ENCODE measurements at places on chromosomes 3 and 15.

DNA sequence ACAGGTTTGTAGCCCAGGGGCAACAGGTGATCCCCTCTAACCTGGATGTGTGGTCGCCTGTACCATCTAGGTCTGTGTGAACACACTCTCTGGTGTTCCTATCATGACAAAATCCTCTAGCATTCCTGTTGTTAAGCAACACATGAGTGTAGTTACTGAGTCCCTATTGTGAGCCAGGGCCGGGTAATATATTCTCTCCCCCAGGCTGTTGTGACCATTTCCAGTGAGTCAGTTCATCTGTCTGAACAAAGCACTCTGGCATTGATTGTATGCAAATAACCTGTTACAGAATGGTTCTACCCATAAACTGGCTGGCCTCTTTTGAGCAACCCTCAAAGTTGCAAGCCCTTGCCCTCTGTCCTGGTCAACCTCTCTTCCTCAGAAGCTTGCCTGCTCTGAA is 2.6 kb upstream of the FLNB start:
- no peak for DNase-seq

DNA sequence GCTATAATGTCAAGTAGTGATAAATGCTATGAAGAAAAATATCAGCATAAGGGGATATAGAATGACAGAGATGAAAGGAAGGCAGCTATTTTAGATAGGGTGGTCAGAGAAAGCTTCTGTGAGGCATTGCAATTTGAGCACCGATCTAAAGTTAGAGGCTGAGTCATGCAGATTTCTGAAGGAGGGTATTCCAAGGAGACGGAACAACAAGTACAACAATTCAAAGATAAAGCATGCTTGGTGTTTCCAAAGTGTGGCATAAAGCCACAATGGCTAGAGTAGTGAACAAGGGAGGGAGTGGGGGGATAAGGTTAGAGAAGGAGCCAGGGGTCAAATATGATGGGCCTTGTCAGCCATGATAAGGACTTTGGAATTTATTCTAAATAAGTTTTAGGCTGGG is 71.9 kb downstream of the PFN2 start:
- no peak for DNase-seq

- no peak for DNase-seq
Observed at GRCh38 chr3:112653209-112653871, 12.4 kb upstream of the CCDC80 start.

GRCh38 chr15:74027688-74028087 is 33.2 kb downstream of the PML start:
- no peak for DNase-seq

DNA sequence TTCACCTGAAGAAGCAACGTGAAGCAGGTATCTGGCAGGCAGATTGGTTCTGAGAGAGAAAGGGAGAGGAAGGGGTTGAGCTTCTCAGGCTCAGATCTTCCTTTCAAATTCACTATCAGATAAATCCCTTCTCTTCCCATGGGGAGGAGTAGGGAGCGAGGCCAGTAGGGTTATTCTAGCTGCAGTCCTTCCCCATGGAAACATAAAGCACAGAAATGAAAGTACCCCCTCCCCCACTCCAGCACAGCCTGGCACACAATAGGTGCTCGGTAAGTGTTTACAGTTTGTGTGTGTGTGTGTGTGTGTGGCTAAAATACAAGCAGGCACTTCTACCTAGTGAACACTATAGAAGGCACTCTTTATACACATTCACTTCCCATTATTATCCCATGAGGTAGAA is 20.8 kb upstream of the VPS8 start:
- no peak for DNase-seq

GRCh38 chr15:47711655-47712054 is 5.7 kb upstream of the SEMA6D start:
- no peak for DNase-seq

DNA sequence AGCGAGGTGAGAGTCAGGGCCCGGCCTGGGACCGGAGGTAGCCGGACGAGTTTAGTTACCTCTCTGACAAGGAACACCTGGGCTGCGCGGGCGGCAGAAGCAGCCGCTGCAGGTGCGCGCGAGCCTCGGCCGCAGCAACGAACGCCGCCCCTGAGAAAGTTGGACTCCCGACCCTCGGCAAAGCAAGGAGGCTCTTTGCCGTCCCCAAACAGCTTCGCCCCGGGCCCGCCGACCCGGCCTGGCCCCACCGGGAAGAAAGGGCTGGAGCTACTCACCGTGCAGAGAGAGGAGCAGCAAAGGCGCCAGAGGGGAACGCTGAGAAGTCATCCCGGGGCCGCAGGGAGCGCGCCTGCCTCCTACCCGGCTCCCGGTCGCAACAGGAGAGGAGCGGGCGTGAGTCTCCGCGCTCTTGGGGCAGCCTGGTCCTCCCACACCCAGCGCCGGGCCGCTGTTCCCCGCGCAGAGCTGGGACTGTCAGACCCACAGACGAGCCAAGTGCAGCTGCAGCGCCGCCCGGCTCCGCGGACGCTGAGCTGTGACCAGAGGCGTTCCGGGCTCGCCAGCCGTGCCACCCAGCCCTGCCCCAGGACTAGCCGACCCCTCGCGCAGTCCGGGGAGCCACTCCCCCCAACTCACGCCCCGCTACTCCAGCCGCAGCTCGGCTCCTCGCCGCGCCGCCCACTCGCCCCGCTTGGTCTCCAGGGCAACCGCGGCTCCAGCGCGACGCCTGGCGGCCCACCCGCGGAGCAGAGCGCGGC is at the start of gene IGSF11:
TSS of gene IGSF11 (minus strand) at position 591 of the 758 bp plus-strand sequence. CDS start at position 327, 264 bp downstream.
- DNase-seq, result peak; percentile 78

GRCh38 chr3:101966226-101966625 is 116.9 kb downstream of the NFKBIZ start:
- no peak for DNase-seq

DNA sequence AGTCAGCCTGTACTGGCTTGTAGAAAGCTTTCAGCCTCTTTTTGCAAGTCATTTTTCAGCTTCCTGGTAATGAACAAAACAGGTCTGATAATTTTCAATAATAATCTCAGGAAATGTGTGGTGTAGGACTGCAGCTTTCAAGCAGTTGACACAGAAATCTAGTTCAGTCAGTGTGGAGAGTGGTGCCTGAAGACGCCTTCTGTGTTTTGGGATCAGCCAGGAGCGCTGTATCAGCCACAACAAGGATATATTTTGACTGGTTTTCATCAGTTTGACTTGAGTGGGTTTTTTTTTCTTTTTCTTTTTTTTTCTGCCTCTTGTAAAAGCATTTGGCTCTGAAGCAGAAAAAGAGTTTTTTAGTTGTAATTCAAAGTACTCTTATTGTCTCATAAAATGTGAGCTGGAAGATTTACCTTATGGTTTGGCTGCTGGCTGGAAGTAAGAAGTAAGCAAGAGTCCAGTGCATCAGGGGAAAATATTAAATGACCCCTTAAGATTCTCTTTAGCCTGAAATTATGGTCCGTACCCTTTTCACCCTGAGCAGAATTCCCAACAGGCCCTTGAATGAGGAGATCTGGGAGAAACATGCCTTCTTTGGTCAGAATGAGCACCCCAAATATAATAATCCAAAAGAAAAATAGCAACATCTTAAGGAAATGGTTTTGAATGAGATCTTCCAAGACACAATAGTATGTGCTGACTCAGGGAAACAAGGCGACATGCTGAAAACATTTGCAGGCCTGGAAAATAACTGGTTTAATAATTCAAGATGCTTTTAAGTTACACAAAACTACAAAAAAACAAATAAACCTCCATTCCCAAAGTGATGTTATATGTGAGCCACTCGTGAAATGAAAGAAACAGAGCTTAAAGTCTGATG is 332.7 kb upstream of the ADAMTS9 start:
- DNase-seq, result no peak

DNA sequence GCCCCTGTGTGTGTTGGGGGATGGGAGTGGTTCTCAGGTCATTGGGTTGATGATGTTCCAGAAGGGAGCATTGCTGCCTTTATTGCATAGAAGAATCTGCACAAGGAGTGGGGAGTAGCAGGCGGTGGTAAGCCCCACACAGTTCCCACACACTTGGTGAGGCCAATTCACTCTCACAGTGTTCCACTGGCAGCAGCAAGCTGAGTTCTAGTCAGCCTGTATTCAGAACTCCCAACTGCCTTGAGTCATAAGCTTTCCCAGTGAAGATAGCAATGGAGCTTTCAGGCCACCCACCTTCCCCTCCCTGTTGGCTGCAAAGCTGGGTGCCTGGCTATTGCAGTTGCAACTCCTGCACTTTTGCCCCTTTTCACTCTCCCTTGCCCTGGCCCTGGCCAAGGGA is 181.1 kb upstream of the RBMS3 start:
- no peak for DNase-seq

- DNase-seq, result no peak
Observed at GRCh38 chr15:31235311-31236183, 91.1 kb upstream of the KLF13 start.

DNA sequence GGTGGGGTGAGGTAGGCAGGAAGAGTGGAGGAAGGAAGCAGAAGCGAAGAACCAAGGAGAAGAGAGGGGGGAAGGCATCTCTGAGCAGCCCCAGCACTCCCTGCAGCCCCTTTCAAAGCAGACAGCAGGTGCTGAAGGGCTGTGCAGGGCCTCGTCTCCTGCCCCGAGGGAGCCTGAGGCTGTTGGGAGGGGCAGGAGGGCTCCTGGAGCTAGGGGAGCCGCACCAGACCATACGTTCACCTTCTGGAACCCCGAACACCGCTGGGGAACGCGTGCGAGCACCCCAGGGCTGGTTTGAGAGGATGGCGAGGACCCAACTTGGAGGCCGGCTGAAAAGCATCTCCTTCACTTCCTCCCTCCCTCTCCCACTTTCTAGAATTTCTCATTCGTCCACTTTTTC is 259.8 kb downstream of the FAM43A start:
- no peak for DNase-seq

- no peak for DNase-seq
Observed at GRCh38 chr3:140461250-140461649, 216.6 kb upstream of the TRIM42 start.

GRCh38 chr15:50911621-50912020 is 3.1 kb downstream of the AP4E1 start:
- DNase-seq, result no peak
